Caudate nucleus (tissue), 63 donors: ENCODE measurements at places on chromosomes 6 and 20.

DNA sequence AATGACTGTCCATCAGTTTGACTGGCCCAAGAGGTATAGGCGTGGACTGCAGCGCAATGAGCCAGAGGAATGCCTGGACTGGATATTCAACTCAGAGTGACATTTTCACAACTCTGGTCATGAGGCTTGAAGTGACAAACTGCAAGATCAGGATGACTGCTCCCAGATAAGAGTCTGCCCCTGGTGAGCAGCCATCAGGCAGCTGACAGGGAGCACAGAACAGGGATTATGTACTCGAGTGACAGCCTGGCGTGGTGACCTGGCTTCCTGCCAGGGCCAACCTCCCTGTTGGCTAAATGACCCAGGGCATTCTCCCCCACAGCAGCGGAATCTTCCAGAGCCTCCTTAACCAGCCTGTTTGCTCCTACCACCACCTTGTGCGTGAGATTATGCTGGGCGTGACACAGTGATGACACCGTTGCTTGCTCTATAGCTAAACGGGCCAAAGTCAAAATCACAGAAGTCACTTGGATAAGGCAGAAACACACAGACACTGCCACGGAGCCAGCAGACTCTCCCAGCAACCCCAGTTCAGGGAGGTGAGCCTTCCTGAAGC lies 209.1 kb upstream of the JARID2 start:
- no peak for DNase-seq

GRCh38 chr6:74491844-74492374 lies 713.9 kb downstream of the COL12A1 start:
- no peak for DNase-seq

GRCh38 chr20:44990425-44990824 lies 24.1 kb downstream of the STK4 start:
- no peak for DNase-seq

GRCh38 chr20:53883098-53883911 lies 187.1 kb downstream of the BCAS1 start:
- DNase-seq = no peak

GRCh38 chr6:117550078-117550600 lies 52.2 kb downstream of the GOPC start:
- no peak for DNase-seq

GRCh38 chr6:164214066-164214465 lies 799.5 kb downstream of the QKI start:
- DNase-seq = no peak

DNA sequence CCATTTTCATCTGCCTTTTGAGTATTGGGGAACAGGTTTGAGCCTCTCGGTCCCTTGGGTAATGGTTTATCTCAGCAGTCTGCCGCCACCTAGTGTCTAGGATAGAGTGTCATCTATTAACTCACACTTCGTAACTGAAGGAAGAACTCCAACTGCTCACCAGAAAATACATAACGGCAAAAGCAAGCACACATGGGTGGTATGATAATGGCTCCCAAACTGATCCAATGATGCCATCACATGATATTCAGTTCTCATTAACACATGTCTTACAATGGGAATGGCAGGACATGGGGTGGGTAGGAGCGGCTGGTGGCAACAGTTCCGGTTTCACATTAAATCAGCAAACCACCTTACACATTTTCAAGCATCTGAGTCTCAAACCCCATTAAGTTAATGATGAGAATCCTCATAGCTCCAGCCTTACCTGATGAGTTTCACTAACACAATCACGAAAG lies 110.7 kb upstream of the PHACTR1 start:
- no peak for DNase-seq

GRCh38 chr6:106752641-106753040 lies 123.3 kb downstream of the QRSL1 start:
- DNase-seq = no peak

DNA sequence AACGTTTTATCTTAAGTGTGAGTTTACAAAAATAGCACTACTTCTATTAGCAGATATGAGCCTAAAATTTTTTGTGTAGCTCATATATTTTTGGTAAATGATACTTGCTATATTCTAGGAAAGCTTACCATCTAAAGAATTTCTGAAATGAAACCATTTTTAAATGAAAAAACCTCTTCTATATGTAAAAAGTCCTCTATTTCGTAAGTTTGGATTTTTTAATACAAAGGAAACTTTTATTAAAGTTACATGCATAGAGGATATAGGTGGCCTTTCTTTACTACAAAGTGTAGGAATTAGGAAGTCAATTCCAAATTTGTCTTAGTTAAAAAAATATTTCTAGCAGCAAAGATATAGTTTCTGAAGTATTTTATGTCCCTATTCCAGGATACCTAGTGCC lies 18.8 kb downstream of the EFHC1 start:
- no peak for DNase-seq

- DNase-seq = no peak
Measured at GRCh38 chr20:45090481-45090880, 10.4 kb downstream of the KCNS1 start.

- DNase-seq = no peak
Measured at GRCh38 chr6:98107801-98108200, 726.6 kb upstream of the POU3F2 start.

GRCh38 chr6:30152910-30153610 lies 8.0 kb downstream of the TRIM10 start:
- DNase-seq = no peak
